ENCODE measurements at places on chromosomes 2 and 18. TPM values are rescaled to one million over a fixed set of nuclear protein-coding genes. Genes with fewer than 3 reads are reported as not detected.

- DNase-seq, result peak; percentile 53
Measured at GRCh38 chr2:240957656-240958365, 40.6 kb upstream of the SNED1 start.

- no peak for DNase-seq
Measured at GRCh38 chr2:23361152-23361551, 23.8 kb upstream of the KLHL29 start.

DNA sequence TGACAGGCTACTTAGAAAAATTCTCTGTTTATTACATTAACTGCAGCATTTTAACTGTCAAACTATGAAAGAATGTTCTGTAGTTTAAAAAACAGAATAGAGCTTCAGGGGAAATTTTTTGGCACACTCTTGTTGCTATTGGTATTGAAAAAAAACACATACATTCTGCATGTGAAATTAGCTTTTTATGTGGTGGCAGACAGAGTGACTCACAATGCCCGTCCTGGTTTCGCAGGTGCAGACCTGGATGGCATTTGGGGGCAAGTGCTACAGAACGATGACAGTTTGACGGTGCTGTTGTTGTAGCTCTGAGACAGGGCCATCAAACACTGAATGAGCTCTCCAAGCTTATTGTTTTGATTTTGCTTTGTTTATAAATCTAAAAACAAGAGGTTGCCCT lies 105.0 kb upstream of the MAP3K20 start:
- no peak for DNase-seq

- no peak for DNase-seq
Measured at GRCh38 chr2:71607151-71607889, 154.0 kb downstream of the DYSF start.

GRCh38 chr2:69975136-69975852 lies 13.9 kb upstream of the ASPRV1 start:
- DNase-seq, result no peak

- DNase-seq, result no peak
Measured at GRCh38 chr2:218028562-218029348, 26.0 kb upstream of the TNS1 start.

DNA sequence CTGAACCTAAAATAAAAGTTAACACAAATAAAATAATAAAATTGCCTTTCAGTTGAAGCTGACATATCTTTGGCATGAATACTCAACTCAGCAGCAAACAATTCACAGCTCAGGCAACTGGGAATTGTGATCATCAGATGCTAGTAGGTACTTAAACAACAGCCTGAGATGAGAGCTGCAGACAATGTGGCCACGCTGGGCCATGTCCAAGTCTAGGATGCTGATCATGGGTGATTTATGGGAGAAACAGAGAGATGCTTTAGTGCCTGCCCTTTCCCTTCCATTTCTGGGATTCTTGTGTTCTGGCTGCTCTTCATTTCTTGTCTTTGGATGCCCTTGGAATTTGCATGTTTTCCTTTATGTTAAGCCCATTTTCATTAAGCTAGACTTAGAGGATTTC lies 212.4 kb upstream of the CWC22 start:
- no peak for DNase-seq

DNA sequence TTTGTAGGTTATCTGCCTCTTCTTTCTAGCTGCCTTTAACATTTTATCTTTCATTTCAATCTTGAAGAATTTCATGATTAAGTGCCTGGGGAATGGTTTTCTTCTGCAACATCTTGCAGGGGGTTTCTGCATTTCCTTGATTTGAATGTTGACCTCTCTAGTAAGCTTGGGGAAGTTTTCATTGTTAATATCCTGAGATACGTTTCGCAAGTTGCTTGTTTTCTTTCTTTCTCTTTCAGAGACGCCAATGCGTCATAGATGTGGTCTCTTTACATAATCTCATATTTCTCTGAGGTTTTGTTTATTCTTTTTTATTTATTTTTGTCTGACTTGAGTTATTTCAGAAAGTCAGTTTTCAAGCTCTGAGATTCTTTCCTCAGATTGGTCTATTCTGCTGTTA lies 225.7 kb downstream of the XIRP2 start:
- no peak for DNase-seq

DNA sequence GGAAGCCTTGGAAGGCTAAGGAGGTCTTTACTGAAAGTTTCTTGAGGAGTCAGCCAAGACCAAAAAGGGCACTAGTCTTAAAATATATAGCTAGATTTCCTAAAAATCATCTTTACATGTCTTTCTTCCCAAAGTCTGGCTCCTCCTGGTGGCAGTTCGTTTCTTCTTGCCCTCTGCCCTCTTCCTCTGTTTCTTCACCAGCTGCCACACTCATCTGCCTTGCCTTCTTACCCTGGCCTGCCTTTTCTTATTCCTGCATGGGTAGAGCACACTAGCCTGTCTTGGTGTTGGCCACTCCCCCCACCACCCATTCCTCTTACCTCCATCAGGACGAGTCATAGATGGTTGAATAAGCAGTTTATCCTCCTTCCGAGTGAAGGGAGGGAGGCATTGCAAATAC lies 129.8 kb downstream of the RAPGEF4 start:
- no peak for DNase-seq

- no peak for DNase-seq
Measured at GRCh38 chr2:54572636-54573536, 116.8 kb downstream of the SPTBN1 start.

DNA sequence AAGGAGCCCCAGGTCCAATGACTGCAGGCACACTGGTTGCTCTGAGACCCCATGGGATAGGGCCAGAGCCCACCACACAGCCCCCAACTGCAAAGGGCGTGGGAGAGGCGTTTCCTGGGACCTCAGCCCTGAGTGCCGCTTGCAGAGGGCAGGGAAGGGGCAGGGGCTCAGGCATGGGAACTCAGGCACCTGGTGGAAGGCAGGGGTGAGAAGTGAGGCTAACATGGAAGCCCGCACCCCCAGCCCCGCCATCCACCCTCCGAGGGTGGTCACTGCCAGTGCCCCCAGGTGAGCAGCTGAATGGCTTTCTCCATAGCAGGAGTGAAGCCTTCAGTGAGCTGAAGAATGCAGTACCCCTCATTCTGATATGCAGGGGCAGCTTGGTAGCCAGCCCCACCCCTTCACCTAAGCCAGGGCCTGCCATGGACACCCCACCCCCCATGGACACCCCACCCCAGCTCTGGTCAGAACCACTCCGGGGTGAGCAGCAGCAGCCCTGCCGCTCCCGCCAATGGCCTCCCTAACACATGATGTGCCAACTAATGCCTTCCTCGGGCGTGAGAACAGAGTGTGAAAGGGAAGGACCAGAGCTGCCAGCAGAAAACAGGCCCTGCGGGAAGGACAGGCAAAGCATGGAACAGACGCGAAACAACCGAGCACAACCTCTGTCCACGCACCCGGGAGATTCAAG lies 6.6 kb downstream of the KIF1A start:
- no peak for DNase-seq

DNA sequence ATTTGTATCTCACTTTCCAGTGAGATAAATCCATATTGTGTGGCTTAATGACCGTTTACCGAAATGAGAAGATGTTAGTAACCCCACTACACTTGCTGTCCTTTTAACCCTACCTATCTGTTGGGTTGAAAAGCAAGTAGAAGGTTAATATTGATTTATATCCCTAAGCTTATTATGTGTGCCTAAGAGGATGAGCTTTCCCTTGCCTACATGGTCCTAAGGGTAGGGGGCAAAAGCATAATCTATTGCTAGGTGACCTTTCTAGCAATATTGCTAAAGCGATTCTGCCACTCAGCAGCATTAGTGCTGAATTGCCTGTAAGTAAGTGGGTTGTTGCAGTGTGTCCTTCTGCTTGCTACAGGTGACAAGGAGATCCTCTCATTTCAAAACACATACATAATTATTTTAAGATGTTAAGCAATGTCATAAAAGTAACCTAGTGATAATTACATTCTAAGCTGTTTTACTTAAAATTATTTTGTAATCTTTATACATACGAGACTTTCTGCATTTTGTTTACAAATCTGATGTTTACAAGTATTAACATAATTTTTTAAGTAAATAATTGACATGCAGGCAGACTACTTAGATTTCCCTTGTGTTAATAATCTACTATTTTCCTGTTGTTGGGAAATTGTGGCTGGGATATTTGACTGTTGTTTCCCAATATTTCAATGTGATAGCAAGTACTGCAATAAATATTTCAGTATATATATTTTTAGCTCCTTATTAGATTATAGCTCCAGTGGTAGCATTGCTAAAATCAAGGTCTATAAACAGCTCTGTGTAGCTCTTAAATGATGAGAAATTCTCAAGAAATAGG lies 49.1 kb upstream of the CABYR start:
- DNase-seq, result no peak

- peak; percentile 30 for DNase-seq
Measured at GRCh38 chr18:31819106-31819924, 58.6 kb upstream of the SLC25A52 start.

GRCh38 chr18:39647627-39648534 lies 2082.3 kb upstream of the CELF4 start:
- no peak for DNase-seq

- DNase-seq, result no peak
Measured at GRCh38 chr2:54237428-54237827, 18.6 kb downstream of the TSPYL6 start.

GRCh38 chr18:12606592-12607315 lies 51.2 kb downstream of the SPIRE1 start:
- no peak for DNase-seq

DNA sequence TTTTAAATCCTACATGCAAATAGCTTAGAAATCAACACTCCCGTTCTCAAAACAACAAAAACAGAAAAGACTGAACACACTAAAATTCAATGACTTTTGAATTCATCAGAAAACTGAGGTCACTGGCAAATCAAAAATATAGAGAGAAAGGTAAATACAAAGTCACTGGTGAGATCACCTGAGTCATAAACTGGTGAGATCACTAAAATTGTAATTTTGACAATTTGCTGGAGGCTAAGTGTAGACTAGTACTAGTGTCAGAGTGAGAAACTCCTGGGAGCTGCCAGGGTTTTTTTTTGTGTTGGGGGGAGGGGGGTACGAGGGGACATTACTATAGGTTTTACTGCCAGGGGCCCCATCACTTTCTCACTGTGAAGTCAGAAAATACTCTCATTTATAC lies 1876.0 kb upstream of the CELF4 start:
- DNase-seq, result no peak

- no peak for DNase-seq
Measured at GRCh38 chr2:217288472-217289063, 428.7 kb upstream of the TNP1 start.

DNA sequence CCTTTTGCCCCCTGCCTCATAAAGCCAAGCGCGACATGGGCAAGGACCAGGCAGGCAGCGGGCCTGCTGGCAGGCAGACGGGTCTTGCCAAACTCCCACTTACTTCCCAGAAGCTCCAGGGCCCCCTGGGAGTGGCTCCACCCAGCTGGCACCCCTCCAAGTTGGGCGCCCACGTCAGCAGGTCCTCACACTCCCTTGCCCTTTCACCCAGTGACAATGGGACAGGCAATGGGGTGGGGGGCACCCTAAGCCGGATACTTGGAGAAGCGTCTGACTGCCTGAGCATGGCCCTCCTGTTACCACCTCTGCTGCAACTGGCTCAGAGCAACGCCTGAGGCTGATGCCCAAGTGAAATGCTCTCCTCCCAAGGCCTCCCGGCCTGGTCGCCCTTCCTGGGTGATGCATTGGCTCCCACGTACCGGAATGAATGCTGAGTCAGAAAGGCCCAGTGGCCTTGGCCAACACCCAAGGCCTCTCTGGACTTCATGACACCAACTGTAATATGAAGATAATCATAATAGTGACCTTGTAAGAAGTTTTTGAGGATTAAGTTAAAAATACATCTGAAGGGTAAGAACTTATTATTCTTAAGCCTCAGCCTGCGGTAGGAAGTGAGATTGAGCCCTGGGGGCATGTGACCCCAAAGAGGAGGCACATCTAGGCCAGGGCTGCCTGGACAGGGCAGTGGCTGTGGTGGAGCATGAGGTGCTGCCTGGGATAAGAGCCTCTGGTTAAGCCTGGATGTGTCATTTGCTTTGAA lies 31.6 kb downstream of the KCNK3 start:
- DNase-seq, result no peak

DNA sequence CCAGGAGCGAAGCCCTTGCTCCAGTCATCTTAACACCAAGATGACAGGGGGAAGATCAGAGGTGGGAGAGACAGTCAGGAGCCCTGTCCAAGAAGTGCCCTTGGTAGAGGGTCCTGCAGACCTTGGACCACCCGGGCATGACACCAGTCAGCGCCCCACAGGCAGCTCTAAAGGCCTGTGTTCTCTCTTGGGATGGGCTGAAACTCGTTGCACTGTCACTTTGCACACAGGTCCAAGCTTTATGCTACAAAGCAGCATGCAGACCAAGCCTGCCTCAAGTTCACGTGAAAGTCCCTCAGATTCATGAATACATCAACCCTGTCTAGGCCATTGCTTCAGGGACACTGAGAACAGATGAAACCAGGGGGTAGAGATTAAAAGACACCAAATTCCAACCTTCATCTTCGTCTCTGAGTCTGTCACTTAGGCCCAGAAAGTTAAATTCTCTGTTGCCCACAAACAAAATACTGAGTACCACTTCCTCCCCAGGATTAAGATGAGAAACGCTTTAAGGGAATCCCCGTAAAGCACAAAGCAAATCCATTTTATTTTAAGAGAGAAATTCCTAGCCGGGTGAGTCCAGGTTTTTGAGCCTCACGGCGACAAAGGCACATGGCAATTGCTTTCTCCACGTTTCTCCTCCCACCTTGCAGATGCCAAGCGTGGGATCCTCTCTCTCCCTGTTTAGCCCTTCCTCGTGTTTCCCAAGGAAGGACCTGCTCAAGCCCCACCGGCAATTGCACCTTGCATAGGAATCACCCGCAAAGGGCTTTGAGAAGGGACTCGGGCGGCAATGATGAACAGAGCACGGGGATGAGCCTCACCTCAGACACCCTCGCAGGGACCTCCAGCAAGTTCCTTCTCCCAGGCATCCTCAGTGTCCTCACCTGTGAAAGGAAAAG lies 75.0 kb upstream of the ID2 start:
- no peak for DNase-seq

Gene UBXN2A
- 29.3 TPM for total RNA-seq

Gene ALPI
- not detected for total RNA-seq

Gene PLCL1
- 13.0 TPM for total RNA-seq

Gene TMEFF2
- 88.4 TPM for total RNA-seq

Gene KLHL29
- 34.0 TPM for total RNA-seq

Gene EML6
- total RNA-seq, result 23.0 TPM

Gene GMPPA
- total RNA-seq, result 6.8 TPM

Gene PARD6G
- 11.3 TPM for total RNA-seq

All from cerebellum (tissue), 4 donors.